ENCODE measurements at places on chromosomes 12 and 14.

- DNase-seq = no peak
Measured at GRCh38 chr14:67756496-67756895, 54.8 kb downstream of the RDH12 start.

GRCh38 chr14:44941591-44941990, 20.2 kb downstream of the KLHL28 start:
- DNase-seq = no peak

- DNase-seq = no peak
Measured at GRCh38 chr12:87848248-87848868, 180.8 kb downstream of the C12orf50 start.

GRCh38 chr14:92385561-92385960, 62.6 kb downstream of the SLC24A4 start:
- DNase-seq = no peak

GRCh38 chr14:100610511-100611217, 23.4 kb upstream of the BEGAIN start:
- no peak for DNase-seq

GRCh38 chr14:102523200-102523568, 13.6 kb upstream of the ANKRD9 start:
- DNase-seq = no peak

GRCh38 chr12:10033783-10034545, 3.5 kb downstream of the CLEC9A start:
- DNase-seq = no peak

GRCh38 chr12:58502226-58502625, 418.1 kb downstream of the LRIG3 start:
- no peak for DNase-seq

- DNase-seq = peak; percentile 33
Measured at GRCh38 chr12:55724226-55724939, 4.2 kb downstream of the RDH5 start.

DNA sequence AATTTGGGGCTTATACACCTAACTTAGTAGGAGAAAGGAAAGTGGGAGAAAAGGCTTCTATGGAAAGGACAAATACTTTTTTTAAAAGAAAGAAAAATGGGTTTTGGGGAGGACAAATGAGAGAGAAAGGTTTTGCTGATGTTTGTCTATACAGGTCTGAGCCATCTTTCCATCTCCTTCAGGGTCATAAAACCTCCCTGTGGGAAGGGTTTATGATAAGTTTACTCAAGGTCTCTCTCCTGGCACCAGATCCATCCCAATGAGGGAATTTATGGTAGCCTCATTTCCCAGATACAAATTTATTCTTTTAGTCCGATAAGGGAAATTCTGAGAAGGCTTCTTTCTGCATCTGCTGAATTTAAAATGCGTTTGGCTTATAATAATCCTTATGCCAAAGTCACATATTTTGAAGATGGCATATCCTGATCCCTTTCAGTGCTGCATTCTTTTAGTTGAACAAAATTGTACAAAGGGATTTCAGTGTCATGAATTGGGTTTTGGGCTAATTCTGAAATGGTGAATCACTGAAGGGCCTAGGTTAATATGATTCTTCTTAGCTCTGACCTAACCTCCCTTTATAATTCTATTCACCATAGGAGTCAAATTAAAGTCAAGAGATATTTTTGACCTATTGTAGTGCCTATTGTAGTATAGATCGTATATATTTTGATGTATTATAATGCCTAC, 173.5 kb upstream of the DYRK2 start:
- no peak for DNase-seq

DNA sequence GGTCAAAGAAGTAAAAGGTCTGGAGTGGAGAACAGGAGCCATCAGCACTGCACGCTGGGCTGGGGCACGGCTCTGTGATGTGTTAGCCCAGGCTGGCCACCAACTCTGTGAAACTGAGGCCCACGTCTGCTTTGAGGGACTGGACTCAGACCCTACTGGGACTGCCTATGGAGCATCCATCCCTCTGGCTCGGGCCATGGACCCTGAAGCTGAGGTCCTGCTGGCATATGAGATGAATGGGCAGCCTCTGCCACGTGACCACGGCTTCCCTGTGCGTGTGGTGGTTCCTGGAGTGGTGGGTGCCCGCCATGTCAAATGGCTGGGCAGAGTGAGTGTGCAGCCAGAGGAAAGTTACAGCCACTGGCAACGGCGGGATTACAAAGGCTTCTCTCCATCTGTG, 7.1 kb downstream of the SUOX start:
- no peak for DNase-seq

- DNase-seq = no peak
Measured at GRCh38 chr12:78959556-78959955, 95.0 kb downstream of the SYT1 start.

- no peak for DNase-seq
Measured at GRCh38 chr14:32331206-32331605, 2.1 kb downstream of the AKAP6 start.

GRCh38 chr14:105204206-105204930, 23.3 kb upstream of the NUDT14 start:
- DNase-seq = no peak

GRCh38 chr14:20803223-20803622, 579 bp upstream of the RNASE1 start:
- no peak for DNase-seq

DNA sequence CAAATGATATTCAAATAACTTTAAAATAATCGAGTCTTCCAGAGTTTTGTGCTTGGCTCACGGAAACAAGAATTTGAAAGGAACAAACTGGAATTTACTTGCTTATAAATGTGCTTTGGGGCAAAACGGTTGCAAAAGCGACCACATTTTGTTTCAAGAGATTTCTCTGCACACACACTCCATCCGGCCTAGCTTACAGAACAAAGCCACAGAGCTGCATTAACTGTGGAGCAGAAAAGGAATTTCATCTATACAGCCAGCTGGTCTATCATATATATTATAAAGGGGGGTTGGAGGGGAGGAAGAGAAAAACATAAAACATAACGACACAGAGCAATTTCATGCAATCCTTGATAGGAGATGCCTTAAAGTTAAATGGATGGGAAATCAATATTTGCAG, 153.0 kb downstream of the MYRFL start:
- no peak for DNase-seq

- DNase-seq = no peak
Measured at GRCh38 chr14:55712491-55712890, 132.5 kb downstream of the KTN1 start.

GRCh38 chr12:48184549-48184922, 1.1 kb downstream of the CCDC184 start:
- DNase-seq = no peak

GRCh38 chr12:24979329-24979728, 30.4 kb upstream of the BCAT1 start:
- no peak for DNase-seq

DNA sequence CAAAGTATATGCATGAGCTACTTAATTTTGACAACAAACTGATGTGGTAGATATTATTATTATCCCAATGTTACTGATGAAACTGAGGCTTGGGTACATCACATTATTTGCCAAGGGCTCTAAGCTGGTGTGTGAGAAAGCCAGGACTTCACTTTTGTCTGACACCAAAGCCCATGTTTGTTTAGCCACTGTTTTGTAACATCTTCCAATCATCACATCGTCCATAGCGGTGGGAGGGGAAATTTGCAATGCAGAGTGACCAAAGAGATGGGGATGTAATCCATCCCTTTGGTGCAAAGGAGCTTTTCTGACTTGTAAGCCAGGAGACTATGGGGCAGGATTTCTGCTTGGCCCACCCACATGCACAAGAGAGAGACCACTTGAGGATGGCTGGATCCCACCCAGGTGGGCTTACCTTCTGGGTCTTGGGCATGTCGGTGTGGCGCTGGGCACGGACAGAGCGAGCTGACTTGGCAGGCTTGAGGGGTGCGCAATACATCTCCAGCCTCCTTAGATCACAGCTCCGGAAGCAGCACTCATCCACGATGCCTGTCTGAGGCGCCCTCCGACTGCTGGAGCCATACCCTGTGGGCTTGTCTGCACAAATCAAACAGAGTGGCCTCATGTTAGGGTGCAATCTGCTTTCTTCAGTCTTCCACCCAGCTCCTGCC, 61.1 kb downstream of the IGF1 start:
- DNase-seq = no peak

GRCh38 chr14:33052943-33053342, 114.3 kb downstream of the NPAS3 start:
- no peak for DNase-seq

GRCh38 chr12:56529656-56530055, 8.0 kb downstream of the RBMS2 start:
- no peak for DNase-seq

DNA sequence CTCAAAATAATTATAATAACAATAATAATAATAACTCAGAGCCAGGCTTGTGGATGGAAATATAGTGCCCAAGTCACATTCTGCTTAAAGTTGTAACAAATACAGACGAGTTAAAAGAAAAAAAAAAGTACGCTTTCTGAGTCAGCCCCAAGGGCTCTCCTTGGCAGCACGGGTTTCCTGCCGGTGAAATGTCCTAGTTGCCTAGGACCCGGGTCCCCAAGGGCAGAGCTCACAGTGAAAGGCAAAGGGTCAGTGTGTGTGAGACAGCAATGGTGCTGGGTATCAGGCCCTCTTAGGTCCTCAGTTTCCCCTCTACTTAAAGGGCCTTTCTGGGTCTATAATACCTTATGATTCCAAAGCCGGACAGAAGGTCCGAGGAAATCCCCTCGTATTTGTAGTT, 96.3 kb upstream of the CLMN start:
- DNase-seq = no peak
